ENCODE measurements at places on chromosomes 6 and 20.

DNA sequence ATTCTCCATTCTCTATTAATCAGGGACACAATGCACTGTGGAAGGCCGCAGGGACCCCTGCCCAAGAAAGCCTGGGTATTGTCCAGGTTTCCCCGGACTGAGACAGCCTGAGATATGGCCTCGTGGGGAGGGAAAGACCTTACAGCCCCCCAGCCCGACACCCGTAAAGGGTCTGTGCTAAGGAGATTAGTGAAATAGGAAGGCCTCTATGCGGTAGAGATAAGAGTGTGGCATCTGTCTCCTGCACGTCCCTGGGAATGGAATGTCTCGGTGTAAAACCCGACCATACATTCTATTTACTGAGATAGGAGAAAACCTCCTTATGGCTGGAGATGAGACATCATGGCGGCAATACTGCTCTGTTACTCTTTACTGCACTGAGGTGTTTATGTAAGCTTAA, 15.7 kb upstream of the EIF2S2 start:
- no peak for DNase-seq

GRCh38 chr6:130858498-130859160, 31.4 kb downstream of the SMLR1 start:
- DNase-seq: no peak

DNA sequence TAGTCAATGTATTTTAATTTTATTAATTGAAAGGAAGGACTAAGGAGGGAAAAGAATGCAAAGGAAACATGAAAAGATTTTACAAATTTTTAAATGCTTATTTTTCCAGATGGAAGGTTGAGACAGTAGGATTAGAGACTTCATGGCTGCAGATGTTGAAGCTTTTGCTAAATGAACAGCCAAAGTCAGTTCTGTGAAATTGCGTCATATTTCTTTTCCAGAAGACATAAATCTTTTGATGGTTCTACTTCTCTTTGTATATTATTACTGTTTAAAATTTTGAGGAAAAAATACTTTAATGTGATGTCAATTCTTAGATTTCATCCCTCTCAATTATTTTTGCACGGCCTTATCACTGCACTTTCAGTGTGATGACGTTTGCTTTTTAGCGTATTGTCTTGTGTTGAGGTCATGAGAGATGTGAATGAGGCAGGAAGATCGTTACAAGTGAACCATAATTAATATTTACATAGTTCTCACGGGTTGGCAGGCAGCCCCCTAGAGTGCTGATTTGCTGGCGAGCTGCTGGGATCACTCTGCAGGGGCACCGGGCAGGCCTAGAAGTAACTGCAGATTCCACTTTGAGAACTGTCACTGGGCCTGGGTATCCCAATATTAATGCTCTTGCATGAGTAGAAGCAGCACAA, 158.1 kb downstream of the TBXT start:
- peak; percentile 56 for DNase-seq

DNA sequence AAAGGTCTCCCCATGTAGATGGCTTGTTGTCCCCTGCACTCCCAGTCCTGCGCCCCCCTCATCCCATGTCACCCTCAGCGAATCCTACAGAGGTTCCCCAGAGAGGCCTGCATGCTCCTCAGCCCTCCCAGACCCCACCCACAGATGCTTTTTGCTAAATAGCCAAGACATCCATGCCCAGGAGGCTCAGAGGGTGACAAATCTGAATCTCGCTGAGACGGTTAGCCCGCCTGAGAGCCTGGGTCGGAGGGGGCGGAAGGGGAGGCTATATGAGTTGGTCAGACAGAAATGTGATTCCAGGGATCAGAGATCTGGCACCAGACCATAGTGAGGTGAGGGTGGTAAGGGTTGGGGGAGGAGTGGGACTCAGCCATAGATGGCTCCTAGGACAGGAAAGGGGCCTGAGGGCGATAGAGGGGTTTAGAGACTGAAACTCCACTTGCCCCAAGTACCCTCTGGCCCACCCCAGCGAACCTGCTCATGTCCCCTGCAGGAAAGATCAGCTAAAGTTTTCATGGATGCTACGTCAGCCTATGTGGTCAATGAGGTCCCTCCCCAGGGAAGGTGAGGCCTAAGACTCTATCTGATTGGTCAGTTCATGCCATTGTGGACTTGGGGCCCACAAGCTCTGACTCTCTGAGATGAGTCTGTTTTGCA, 33.2 kb downstream of the TFEB start:
- no peak for DNase-seq

GRCh38 chr20:56788671-56789610, 159.8 kb downstream of the TFAP2C start:
- no peak for DNase-seq

DNA sequence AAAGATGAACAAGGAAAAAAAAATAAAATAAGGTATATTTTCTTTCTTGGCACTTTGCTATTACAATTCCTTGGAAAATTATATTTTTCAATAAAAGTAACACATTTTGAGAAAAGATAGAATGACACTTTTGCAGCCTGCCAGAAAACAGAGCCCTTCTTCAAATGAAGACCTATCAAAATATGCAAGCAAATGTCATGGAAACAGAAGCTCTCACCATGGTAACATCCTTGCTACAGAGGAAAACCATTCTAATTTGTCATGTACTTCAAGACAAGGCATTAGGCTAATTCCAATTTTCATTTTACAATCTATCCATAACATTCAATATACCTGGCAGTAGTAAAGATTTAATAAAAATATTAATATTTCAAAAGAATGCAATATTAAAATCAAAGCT, 177.9 kb downstream of the RNGTT start:
- no peak for DNase-seq

DNA sequence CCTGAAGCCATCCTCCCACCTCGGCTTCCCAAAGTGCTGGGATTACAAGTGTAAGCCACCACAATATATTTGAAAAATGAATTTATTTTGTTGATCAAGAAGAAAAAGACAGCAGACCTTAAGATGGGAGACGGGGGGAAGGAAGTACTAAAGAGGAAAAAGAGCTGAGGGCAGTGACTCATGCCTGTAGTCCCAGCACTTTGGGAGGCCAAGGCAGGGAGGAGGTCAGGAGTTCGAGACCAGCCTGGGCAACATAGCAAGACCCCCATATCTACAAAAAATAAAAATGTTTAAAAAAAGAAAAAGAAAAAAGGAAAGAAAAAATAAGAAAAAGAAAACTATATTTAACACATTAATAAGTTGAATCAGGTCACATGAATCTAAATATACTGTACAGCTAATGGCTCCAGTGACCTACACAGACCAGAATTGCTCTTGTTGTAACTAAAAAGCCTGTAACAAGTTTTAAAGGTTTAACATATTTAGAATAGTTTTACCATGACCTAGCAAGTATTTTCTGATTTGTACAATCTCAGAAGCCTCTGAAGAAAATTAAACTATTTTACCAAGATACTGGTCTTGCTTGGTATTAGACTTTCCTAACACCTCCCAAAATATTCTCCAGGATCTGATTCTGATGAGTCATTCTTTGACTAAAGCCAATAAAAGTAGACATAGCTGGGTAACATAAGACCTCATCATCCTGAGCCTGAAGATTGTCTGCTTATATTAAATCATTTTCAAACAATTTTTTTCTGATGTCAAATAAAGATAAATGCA, 4.3 kb upstream of the AKIRIN2 start:
- DNase-seq: no peak

DNA sequence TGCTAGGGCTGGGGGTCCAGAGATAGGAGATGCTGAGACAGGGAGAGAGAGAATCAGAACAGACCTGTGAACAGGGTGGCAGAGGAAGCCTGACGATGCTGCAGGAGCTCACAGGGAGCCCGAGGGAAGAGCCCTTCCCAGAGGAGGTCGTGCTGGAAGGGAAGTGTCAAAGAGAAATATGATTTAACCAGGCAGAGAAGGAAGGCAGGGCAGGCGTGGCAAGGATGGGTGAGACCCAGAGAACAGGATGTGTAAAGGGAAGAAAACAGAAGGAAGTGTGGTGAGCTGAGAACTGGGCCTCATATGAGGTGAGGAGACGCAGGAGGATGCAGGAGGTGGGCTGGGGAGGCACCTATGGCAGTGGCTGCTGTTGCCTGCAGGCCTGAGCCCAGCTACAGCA, 105.6 kb downstream of the ZDHHC14 start:
- no peak for DNase-seq
